GM12892 (cell line): ENCODE measurements at places on chromosomes 6 and 20.

DNA sequence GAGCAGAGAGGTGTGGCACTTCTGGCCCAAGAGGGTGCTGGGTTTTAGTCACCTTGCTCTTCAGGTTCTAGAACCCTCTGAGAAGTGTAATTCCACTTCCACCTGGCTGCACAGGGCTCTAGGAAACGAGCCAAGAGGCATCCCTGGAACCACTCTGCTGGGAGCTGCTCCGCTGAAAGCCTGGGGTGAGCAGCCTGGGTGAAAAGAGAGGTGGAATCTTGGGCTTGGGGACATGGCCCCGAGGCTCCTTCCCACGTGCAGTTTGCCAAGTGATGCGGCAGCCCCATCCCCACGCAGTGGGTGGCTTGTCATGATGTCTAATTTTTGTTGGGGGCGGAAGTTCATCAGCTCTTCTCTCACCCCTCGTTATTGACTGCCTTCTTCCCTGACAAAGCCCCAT, 32.8 kb downstream of the PPP1R16B start:
- no peak for DNase-seq

- no peak for DNase-seq
Observed at GRCh38 chr6:159999240-159999671, 30.4 kb downstream of the IGF2R start.

GRCh38 chr6:42168650-42169049, 4.5 kb upstream of the GUCA1A start:
- no peak for DNase-seq

GRCh38 chr6:117795234-117795633, 111.8 kb upstream of the SLC35F1 start:
- DNase-seq: no peak

DNA sequence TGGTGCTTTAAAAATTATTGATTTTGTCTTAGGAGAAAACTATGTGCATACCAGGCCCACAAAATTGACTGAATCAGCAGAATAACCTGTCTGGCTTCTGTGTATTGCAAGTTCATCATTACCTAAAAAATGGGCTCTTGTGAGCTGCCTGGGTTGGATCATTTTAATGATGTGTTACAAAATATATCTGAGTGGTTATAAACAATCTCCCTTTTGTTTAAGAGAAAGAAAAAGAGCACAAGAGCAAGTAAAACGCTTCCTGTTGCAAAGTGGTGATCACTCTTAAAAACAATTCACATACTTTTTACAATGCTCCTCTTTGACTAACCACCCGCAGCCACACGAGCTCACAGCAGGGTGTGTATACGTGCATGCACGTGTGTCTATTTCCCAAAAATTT, 335.1 kb downstream of the HDGFL1 start:
- DNase-seq: no peak

DNA sequence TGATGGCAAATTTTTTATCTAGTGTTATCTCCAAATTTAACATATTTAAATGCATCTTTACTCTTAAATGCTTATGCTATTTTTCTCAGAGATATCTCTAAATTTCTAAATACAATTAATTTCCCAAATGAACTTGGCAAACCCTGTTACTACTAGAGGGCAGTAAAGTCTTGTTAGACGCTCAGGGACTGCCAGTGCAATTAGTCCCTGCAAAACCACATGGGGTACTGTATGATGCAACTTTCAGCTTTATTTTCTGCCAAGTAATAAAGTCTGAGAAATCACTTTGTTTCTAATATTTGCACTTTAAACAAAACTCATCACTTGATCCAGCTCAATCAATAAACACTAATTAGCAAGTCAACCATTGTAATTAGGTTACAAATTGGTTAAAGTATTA, 76.0 kb upstream of the ADGRB3 start:
- DNase-seq: no peak

DNA sequence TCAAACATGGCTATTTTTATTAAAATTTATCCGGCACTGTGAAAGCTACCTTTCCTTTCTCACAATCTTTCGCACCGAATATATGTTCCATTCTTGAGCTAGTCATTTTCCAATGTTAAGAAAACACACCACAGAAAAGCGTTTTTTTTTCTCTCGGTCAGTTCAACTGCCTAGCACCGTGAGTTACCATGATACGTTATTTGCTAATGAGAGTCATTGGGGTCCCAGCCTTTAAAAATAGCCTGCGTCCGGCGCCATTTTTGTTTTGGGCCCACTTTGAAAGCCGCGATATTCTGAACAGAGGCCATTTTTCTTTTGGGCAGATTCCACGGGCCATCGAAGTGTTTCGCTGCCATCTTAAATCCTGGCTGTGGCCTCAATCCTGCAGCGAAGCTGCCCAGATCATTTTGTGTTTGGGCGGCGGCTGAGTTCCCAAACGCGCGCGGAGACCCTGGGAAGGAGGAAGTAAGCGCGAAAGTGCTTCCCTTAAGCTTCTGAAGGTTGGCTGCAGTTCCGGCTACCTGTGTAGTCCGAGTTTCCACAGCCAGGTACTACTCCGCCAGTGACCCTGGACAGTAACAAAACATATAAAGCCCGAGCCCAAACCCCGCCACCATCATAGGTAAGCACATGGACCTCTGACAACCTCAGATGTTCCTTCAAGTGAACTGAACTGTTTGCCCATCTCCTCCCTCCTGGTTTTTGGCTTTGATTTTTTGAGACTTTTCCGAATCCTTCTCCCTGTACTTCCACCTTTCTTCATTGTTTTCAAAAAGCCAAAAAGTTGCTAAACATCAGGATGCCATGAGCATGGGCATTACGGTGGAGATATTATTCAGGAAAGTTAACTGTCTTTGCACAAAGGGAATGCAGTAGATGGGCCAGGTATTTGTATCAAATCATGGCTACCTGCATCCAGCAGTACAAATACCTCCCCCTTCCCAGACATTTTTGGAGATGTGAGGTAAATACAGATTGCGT, at the start of gene SLX4IP:
Gene SLX4IP (plus strand): TSS at position 474 of the 981 bp plus-strand sequence. CDS start 22,900 bp downstream, outside the sequence.
- peak; percentile 43 for DNase-seq

- DNase-seq: no peak
Observed at GRCh38 chr20:32444474-32445220, 86.5 kb downstream of the ASXL1 start.

DNA sequence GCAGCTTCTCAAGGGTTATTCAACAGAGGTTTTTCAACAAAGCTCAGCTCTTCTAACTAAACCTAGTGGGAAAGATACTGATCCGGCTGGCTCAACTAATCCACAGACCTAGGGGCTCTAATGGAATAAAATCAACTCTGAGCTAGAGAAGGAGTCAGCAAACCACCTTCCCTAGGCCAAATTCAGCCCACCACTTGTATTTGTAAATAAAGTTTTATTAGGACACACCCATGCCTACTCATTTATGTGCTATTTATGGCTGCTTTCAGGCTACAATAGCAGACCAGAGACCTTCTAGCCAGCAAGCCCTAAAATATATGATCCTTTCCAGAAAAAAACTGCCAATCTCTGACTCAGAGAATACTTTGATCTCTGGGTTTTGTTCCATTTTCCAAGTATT, 6.0 kb upstream of the RAB22A start:
- no peak for DNase-seq

- DNase-seq: no peak
Observed at GRCh38 chr6:69294407-69294806, 502.4 kb downstream of the LMBRD1 start.

DNA sequence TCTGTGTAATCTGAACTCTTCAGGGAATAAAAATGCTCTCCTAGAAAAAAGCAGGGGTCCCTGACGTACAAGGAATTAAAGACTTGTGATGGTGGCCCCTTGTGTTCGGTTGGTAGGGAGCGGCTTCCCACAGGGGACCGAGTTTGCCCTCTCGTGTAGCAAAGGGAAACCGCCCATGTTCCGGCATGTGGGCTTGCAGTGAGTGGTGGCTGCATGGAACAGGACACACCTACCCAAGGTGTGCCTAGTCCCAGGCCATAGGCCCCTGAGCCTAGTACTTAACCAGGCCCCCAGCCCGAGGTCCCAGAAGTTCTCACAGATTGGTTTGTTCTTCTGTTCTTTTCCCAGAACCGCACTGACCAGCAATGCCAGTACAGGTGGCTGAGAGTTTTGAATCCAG, 15.5 kb downstream of the MYBL2 start:
- DNase-seq: no peak

DNA sequence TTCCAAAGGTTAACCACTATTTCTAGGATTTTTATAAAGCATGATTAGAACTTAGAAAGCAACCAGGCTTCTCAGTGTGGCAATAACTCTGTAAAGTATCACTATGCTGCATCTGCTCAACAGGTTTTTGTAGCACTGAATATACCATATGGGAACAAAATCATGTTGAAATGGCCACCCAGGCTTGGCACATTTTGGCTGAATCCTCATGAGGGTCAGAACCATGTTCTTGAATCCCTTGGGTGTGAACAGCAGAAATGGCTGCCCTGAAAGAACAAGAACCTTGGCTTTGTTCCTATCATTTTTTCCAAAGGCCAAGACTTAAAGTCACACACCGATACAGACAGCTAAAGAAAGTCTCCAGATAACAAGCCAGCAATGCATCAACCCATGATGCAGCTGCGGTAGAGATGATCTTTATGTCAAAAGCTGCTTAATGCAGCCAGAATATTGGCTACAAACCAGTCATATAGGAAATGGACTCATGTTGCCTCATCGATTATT, 283.0 kb upstream of the NOX3 start:
- DNase-seq: no peak

- no peak for DNase-seq
Observed at GRCh38 chr6:155872961-155873360, 417.3 kb upstream of the NOX3 start.

DNA sequence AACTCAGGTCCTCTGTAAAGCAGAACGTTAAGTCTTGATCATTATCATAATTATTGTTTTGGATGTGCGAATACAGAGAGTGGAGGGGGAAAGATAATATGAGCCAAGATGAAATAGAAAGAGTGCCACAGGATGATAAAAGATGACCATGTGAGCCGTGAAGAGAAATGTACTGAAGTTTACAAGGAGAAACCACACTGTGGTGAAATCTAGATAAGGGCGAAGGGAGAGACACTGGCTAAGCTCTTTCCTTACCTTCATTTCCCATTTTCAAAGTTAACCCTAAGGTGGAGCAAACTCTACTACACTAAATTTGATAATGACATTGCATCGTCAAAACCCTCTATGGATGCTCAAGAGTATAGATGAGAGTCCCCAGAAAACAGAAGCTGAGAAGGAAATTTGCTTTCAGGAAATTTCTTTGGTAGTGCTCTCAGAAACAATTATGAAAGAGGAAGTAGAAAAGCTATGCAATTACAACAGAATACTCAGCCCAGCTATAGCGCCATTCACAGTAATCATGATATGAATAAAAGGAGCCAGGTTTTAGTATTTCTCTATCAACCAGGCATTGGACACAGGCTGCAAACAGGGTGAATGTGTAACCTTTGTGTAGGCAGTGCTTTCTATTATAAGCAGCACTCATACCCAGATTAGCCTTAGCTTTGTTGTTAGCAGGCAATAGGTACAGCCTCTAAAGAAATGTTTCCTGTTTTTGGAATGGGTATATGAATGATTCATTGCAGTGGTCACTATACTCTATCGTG, 1080.7 kb downstream of the GRIK2 start:
- DNase-seq: no peak

DNA sequence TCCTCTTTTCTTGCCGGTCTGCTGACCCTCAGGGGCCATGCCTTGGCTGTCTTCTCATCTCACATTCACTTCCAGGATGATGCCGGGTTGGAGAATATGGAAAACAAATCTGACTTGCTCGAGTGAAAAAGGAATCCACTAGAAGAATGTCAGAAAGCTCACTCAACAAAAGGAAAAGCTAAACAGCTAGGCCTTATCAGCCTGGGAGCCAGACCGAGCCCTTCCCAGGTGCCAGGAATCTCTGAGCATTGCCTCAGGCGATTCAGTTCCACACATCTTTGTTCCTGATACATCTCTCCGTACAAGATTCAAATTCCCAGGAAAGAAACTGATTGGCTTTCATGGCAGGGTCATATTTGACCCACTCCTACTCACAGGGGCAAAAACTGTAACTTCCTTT, 9.2 kb upstream of the OSER1 start:
- no peak for DNase-seq

- DNase-seq: no peak
Observed at GRCh38 chr6:32912951-32913350, 27.9 kb downstream of the HLA-DMB start.

GRCh38 chr6:85186546-85187175, 263.2 kb upstream of the NT5E start:
- no peak for DNase-seq

DNA sequence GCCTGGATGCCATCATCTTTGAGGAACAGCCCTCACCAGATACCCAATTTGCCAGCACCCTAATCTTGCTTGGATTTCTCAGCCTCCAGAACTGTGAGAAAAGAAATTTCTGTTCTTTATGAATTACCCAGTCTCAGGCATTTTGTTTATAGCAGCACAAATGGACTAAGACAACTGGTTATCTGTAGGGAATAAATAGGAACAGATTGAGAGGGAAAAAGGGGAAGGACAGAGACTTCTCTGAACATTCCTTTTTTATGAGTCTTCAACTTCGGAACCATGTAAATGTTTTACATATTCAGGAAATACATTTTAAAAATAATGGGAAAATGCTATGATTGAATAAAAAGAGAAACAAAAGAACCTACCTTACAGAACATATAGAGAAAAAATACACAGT, 20.9 kb downstream of the KCTD20 start:
- DNase-seq: no peak

GRCh38 chr6:78492351-78493017, 374.9 kb upstream of the IRAK1BP1 start:
- DNase-seq: no peak
